ENCODE measurements at places on chromosomes 3 and 15. TPM values are rescaled to one million over a fixed set of nuclear protein-coding genes. Genes with fewer than 3 reads are reported as not detected.

CCR2 gene
- 2.2 TPM for total RNA-seq

CCR4 gene
- total RNA-seq: not detected

TUBGCP4 gene
- total RNA-seq: 10.2 TPM

NANOGP8 gene
- total RNA-seq: 1.2 TPM

INKA1 gene
- total RNA-seq: 4.3 TPM

PCOLCE2 gene
- 7.7 TPM for total RNA-seq

NOX5 gene
- total RNA-seq: 0.49 TPM

GOLGA6L10 gene
- total RNA-seq: 1.8 TPM

WDR93 gene
- not detected for total RNA-seq

ACSBG1 gene
- total RNA-seq: 1.3 TPM

TEX55 gene
- total RNA-seq: not detected

GP9 gene
- not detected for total RNA-seq

PIGZ gene
- total RNA-seq: 26.3 TPM

IGDCC3 gene
- total RNA-seq: under 0.01 TPM

RHO gene
- total RNA-seq: not detected

LRTM1 gene
- not detected for total RNA-seq

IL16 gene
- total RNA-seq: 16.1 TPM

LYSMD4 gene
- total RNA-seq: 9.6 TPM

TMCO5A gene
- total RNA-seq: not detected

LPP gene
- 1,299 TPM for total RNA-seq

HCLS1 gene
- 51.4 TPM for total RNA-seq

ZNF80 gene
- total RNA-seq: not detected

UBA3 gene
- 68.6 TPM for total RNA-seq

C3orf20 gene
- total RNA-seq: not detected

IQCF2 gene
- total RNA-seq: not detected

MKRN2OS gene
- not detected for total RNA-seq

ANAPC13 gene
- 78.1 TPM for total RNA-seq

SST gene
- not detected for total RNA-seq
